ENCODE measurements at places on chromosomes 12 and 14.
A peak's percentile ranks its signal among the peaks of the same experiment; 100 is the strongest.

DNA sequence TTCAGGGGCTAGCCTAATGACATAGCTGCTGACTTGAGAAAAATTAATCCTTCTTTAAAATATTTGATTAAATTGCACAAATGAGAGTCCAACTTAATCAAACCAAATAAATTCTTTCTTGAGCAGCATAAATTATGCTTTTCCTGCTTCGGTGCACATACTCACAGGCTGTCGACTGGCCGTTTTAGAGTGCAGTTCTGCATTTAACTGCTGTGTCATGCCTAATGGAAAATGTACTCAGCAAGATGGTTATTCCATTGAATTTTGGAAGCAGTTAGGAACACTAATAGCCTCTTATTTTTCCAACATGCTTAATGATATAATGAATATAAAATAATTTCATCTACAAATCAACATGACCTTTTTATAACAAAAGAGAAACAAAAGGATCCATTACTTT lies 266.1 kb upstream of the LRIG3 start:
- DNase-seq, result no peak

DNA sequence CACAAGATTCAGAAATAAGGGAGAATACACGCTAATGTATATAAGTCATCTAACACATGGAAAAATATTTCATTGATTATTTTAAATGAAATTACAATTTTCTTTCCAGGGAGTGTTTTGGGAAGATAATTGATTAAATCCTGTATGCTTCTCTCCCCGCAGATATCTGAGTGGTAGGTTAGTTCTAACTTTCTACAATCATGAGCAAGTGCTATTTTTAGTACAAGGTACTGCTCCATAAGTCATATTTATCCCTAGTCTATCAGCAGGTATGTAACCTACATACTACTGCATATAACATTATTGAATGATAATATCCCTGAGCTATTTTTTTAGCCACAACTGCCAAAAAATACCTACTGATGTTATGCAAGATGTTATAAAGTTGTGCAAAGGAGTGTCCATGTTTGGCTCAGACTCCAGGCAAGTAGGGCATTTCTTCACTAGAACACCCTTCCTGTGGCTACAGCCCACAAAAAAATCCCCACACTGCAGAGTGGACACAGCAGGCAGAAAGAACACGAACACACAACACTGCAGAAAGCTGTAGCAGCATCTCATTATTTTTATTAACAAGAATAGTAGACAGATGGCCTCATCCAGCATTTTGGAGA lies 87.0 kb downstream of the SEC23A start:
- no peak for DNase-seq

- DNase-seq, result no peak
Measured at GRCh38 chr14:65731933-65732506, 319.5 kb downstream of the FUT8 start.

- DNase-seq, result no peak
Measured at GRCh38 chr14:94458558-94459205, 6.1 kb upstream of the SERPINA11 start.

DNA sequence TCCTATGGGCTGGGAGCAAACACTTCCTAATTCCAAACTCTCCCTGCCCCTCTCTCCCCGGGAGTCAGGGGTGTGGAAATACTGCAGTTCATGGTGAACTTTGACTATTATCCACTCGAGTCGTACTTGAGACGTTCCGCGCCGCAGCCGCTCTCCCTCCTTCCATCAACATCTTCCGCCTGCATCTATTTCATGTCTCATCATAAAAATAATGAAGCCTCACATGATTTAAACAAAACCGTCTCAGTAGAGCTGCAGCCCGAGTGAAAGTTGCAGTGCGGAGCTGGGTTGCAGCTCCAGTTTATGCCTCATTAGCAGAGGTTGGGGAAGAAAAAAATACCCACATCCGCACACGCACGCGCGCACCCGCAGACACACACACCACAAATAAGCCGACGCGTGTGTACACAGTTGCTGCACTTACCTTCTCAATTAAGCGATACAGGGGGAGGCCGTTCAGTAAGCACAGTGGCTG lies 283 bp downstream of the LMO3 start:
- DNase-seq, result no peak

- DNase-seq, result no peak
Measured at GRCh38 chr14:91063119-91063518, 2.7 kb upstream of the RPS6KA5 start.

- no peak for DNase-seq
Measured at GRCh38 chr12:28536088-28536487, 345.8 kb downstream of the CCDC91 start.

DNA sequence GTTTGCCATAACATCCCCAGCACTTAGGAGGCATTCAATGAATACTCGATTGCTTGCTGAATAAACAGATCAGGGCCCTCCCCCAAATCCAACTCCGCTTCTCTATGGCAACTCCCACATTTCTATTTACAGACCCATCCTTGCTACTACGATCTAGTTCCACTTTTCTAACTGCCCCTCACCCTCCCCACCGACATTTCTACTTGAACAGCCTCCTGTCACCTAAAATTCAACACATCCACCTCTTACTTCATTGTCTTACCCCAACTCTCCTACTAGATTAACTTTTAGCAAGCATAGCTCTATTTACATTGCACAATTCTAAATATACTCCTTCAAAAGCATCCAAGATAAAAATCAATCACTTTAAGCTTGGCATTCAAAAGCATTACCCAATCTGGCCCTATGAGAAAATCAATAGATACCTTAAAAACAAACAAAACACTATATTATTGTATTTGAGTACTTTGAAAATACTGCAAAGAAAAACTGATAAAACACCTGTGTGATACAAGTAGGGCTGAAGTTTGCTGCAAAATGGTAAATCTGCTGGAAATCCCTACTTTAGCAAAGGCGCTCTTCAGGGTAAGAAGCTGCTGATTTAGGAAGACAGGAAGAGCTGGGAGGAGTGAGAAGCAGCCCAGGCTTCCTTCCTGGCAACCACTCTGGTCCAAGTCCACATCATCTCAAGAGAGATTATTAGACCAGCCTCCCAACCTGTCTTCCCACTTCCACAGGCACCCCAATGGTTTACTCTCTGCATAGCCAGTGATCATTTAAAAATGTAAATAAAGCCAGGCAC lies 96.4 kb downstream of the HECTD4 start:
- no peak for DNase-seq

GRCh38 chr14:74620497-74620921 lies 8.5 kb upstream of the LTBP2 start:
- no peak for DNase-seq

DNA sequence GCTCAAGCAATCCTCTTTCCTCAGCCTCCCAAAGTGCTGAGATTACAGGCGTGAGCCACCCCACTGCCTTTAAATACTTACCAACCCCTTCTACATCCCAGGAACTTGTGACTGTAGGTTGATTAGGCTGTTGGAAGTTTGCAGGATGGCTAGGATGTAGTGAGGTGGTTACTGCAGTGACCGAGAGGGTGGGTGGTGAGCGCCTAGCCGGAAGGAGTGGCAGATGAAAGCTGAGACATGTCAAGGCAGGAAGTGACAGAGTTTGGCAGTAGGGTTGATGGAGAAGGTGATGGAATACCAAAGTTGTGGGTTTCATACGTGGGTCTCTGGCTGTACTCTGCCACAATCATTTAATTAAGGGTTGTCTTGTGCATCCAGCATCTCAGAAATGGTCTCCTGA lies 13.5 kb downstream of the B4GALNT3 start:
- DNase-seq, result no peak

DNA sequence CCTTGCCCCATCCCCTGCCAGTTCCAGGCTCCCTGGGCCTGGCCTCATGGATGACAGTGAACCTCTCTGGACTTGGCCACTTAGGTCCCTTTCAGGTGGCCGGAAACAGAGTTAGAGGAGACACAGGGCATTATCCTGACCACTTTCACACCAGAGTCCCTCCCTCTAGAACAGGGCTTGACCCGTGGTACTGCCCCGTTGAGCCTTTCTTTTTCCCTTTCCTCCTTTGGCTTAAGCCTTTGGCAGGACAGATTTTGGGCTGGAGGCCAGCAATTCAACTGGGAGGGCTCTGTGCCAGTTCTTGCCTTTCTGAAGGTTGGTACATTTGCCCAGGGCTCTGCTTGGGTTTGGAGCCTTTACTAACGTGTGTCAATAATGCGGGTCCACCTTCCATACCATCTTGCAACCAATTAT lies 22.8 kb downstream of the TPCN1 start:
- DNase-seq, result no peak

DNA sequence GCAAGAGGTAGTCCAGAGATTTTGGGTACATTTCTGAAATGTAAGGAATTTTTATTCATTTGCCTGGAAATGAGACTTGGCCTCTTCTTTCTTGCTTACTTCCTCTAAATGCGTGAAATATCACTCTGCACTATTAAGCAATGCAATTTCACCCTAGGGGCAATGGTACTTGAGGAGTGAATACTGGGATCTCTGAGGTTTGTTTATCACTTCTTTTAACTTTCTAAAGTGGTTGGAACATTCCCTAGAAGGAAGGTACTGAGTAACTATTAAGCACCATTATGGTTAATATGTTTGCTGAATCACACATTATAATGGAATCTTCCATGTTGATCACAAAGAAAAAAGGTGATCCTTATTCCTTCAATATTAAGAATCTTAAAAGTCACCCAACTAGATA lies 120.9 kb upstream of the CAND1 start:
- no peak for DNase-seq

- DNase-seq, result no peak
Measured at GRCh38 chr12:96416033-96416799, 16.0 kb upstream of the CDK17 start.

DNA sequence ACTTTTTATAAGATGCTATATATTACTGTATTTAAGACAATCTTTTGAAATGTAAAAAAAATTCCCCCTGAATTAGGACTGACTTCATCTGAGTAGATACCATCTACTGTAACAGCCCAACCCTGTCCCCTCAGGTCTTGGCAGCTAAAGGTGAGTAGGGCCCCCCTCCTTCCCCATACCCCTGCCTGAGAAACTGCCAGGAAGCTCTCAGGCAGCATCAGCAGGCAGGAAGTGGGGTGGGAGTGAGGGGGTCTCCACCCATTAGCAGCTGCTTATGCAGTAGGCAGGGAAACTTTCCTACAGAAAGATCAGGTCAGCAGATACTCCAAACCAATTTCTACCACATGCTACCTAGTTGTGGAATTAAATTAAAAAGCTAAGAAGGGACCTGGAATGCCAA lies 62.5 kb downstream of the PAX9 start:
- DNase-seq, result no peak

- no peak for DNase-seq
Measured at GRCh38 chr12:30019366-30020140, 235.8 kb upstream of the TMTC1 start.

DNA sequence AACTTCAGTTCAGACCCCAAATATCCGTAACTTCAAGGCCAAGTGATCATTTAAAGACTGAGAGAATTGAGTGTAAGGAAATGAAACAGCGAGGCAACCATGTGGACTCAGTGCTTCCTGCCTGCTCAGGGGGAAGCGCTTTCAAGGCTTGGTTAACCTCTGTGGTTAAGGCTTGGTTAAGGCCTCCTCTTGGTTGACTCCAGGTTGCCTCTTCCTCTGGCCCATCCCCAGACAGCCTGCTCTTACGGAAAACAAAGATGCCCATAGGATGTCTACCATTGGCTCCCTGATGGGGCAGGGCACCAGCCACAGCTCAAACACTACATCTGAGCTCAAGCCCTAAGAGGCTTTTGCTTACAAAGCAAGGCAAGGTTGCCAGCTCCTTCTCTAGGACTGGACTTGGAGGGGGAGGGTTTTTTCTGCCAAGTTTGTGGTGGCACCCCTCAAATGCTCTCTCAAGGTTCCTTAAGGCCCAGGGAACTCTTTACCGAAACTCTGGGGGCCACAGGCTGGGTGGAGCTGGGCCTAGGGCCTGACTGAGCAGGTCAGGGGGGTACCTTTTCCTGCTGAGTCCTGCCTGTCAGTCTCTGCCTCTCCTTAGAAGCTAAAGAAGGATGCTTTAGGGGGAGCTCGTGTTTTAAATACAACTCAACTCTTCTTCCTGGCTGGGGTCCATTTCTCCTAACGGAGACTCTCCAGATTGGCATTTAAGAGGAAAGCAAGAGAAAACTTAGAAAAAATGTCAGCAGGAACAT lies 13.7 kb downstream of the COL2A1 start:
- DNase-seq, result no peak

- DNase-seq, result no peak
Measured at GRCh38 chr12:126547905-126548304, 1482.7 kb downstream of the AACS start.

GRCh38 chr12:95620171-95620570 lies 68.9 kb upstream of the USP44 start:
- DNase-seq, result no peak

GRCh38 chr12:43011383-43011926 lies 421.9 kb upstream of the PRICKLE1 start:
- DNase-seq, result no peak

DNA sequence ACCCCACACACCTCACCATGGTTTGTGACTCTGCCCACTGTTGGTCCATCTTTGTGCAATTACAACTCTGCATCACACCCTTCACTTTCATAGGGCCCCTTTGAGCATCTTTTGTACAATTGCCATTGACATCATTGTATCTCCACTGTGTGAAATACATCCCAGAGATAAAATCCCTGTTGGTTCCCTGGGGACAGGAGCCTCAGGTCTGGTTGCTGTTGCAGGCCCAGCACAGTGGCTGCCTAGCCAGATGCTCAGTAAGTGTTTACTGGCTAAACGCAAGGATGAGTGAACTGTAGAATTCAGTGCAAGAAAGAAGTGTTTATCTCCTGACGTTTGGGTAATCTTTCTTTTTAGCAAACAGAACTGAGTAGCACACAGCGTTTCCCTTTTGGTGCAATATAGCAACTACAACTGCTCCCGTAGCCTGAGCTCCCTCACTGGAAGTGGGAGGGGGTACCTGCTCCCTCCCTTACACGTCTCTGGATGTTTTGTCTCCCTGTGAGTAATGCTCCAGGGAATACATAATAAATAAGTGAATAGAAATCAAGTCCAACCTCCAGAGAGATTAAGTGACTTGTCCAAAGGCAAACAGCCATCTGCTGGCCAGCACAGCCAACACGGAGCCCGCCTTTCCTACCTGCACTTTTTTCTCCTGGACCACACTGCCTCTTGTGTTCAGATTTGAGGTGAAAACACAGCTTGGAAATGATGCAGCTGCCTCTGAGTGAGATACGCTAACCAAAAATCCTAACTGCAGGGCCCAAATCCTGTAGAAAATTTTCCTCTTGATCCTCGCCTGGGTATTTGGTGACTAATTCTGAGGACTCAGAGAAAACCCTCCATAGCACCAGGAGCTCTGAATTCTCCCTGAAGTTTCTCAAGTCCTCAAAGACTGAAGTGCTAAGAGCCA lies 27.4 kb downstream of the GALNT16 start:
- no peak for DNase-seq

GRCh38 chr14:41609704-41610183 lies 3.1 kb downstream of the LRFN5 start:
- DNase-seq, result no peak

- DNase-seq, result no peak
Measured at GRCh38 chr12:7899755-7900154, 27.0 kb upstream of the SLC2A14 start.

- DNase-seq, result peak; percentile 25
Measured at GRCh38 chr12:106301611-106302321, 767 bp upstream of the TCP11L2 start.

All from activated CD4-positive, alpha-beta T cell treated with anti-CD3 and anti-CD28 coated beads for 24 hours (primary cell).